Activated T-helper 2 cell treated with anti-CD3 and anti-CD28 coated beads, Interferon-gamma antibody, Interleukin-2, Interleukin-4, amounts not matched to agents 10 μg/mL and 5 μg/mL and 100 μg/mL, durations not matched to agents 14 hours and 24 hours and 36 hours (primary cell): ENCODE measurements at places on chromosomes 7 and 10.

GRCh38 chr10:79247373-79248137, 99.7 kb upstream of the PPIF start:
- DNase-seq = no peak

DNA sequence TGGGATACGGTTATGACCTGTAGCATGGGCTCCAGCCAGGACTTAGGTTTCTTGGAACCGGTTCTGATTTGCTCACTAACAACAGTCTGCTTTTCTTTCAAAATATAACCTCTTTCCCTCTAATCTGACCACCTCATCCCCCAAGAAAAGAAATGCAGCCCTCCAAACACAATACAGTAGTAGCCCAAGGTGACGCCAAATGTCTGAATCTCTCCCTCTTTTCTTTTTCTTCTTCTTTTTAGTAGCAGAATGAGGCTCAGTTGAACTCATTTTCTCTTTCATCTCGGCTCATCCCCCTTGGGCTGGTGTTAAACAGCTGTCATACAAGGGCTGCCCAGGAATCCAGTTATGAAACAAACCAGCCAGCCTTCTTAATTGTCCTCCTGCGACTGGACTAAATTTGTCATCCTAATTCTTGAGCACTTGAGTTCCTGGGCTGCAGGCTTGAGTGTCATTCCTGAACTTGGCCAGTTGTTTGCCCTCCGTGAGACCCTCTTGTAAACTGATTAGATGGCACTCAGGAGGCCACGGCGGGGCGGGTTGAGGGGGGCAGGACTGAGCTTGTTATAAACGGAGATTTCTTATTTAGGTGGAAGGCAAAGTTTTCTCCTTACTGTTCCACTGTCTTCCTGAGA, 94.8 kb downstream of the SORCS3 start:
- no peak for DNase-seq

- no peak for DNase-seq
Observed at GRCh38 chr7:156376317-156376716, 264.3 kb upstream of the RNF32 start.

DNA sequence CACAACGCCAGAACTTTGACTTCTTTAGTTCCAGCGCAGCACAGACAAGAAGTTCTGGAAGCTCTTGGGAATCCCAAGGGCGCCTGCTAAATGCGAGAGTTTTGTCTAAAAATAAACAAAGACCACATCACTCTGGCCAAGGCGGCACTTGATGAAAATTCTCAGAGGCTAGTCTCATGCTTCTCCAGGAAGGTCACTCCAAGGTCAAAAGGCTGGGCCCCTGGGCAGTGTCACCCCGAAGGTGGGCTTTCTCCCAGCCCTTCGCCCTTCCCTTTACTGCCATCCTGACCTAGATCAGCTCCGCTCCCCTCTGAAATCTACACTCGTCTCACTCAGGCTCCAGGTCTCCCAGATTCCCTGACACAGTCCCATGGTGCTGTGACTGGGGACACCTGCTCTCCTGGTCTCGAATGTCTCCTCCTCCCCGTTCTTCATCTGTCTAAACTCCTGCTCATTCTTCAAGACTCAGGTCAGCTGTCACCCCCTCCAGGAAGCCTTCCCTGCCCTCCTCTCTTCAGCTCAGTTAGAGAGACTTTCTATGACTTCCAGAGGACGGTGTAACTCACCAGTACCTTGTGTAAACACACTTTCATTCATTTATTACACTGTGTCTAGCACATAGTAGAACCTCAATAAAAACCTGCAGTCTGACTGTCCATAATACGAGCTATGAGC, 10.5 kb downstream of the FAM53B start:
- DNase-seq = no peak

DNA sequence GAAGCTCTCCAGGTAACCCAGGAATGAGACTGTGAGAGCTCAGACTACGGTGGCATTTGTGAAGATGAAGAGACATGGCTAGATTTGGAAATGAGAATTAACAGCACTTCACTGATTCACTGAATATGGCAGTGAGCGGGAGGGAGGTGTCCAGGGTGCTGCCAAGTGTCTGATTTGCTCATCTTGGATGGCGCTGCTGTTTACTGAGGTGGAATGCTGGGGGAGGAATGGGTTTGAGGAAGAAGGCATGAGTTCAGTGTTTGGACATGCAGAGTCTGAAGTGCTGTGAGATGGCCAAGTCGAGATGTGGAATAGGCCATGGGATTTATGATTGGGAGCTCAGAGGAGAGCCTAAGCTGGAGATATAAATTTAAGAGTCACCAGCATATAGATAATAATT, 437.1 kb upstream of the NPVF start:
- DNase-seq = no peak

GRCh38 chr7:131562941-131563340, 6.5 kb upstream of the PODXL start:
- DNase-seq = no peak

DNA sequence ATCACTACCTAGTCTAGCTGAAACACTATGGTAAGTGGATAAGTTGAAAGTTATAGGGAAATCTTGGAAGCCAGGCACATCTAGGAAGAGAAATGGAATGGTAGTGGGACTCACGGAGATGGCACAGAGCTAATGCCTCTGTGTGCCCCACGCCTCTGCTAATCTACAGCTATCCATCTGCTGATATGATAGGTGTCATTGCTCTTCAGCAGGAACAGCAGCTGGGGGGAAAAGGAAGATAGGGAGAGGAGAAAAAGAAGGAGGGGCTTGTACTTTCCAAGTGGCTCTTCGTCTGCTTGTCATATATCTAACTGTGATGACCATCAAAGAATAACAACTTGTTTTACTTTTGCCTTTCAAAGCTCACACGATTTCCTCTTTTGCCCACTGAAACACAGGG, 1199.1 kb upstream of the SORCS1 start:
- no peak for DNase-seq

- DNase-seq = no peak
Observed at GRCh38 chr10:104119996-104120395, 2.0 kb upstream of the SFR1 start.

DNA sequence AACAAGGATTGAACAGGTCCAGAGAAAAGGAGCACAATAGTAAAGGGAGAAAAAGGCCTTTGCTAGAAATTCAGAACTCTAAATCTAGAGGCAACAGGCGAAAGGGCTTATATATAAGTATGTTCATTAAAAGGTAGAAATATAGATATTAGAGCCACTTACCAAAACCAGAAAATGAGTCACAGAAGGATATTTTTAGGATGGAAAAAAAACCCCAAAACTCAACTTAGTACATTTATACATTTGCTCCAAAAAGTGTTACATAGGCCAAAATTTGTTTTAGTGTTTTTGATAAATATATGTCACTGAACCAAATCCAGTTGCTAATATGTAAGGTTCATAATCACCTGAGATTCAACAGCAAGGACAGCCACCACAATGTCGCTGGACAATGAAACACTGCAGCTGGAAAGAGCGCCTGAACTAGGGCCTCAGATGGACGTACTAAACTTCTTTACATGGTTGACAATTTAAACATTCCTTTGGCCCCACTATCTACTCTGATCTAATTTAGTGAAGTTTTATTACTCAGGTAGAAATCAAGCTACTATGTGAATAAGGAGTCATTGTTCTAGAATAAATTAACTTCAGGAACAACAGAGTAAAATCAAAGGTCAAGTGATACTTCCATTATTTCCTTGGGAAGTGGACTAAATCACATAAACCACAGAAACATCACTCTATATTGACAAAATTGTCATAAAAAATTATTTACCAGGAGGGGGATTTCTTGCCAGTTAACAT, 10.9 kb downstream of the FAM3C start:
- no peak for DNase-seq

GRCh38 chr7:148609045-148609725, 18.6 kb downstream of the C7orf33 start:
- no peak for DNase-seq

- no peak for DNase-seq
Observed at GRCh38 chr7:72754312-72754711, 73.7 kb downstream of the TYW1B start.

DNA sequence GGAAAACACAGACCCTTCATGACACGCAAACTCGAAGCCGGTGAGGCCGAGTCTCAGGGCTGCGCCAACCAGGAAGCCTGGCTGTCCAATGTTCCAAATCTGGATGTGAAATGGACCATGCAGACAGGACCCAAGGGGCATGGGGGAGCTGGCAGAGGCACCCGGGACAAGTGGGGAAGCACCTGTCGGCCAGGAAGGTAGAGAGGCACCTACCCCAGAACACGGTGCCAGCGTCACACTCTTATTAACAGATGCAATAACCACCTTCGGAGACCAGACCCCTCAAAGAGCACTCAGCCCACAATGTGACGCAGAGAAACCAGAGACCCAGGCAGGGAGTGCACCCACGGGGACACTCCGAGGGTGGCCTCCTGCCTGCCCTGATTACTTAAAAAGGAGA, 88.3 kb upstream of the PDGFA start:
- DNase-seq = no peak

- DNase-seq = no peak
Observed at GRCh38 chr7:115749924-115750323, 280.6 kb downstream of the TFEC start.

DNA sequence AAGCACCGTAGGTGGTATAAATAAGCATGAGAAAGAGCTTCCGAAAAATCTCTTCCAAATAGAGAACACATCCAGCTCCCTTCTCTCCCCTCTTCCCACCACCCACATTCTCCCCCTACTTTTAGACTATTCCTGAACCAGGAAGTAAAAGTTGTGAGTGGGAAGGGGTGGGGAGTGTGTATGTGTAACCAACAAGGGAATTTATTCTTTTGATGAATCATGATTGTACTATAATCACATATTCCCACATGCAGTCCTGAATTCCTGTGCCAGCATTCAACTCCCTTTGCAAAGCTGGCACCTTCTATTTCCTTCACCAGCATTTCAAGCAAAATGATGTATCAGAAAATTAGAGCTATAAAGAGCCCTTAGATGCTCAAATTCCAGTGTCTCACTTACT, 230.6 kb upstream of the CHRM2 start:
- DNase-seq = no peak

- no peak for DNase-seq
Observed at GRCh38 chr7:7612519-7612918, 28.0 kb upstream of the UMAD1 start.

GRCh38 chr10:82618007-82618406, 743.0 kb downstream of the NRG3 start:
- no peak for DNase-seq

DNA sequence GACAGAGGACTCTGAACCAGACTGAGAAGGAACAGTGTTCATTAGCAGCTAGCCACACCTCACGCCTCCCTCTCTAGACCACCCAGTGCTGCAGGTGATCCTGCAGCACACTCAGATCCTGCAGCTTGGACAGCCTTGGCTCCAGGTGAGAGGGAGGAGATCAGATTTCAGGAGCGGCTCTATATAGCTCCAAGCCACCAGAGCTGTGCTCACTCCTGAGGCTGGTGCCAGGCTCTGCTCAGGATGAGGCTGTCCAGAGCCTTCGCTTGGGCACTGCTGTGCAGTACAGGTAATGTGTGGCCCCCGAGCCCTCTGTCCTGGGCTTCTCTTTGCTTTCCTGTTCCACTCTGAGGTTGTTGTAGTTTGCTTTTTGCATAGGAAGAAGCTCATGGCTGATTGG, 42.4 kb downstream of the C10orf120 start:
- DNase-seq = no peak

GRCh38 chr7:55504093-55504859, 68.0 kb downstream of the VOPP1 start:
- DNase-seq = no peak

- no peak for DNase-seq
Observed at GRCh38 chr7:101951757-101952156, 134.3 kb downstream of the CUX1 start.

DNA sequence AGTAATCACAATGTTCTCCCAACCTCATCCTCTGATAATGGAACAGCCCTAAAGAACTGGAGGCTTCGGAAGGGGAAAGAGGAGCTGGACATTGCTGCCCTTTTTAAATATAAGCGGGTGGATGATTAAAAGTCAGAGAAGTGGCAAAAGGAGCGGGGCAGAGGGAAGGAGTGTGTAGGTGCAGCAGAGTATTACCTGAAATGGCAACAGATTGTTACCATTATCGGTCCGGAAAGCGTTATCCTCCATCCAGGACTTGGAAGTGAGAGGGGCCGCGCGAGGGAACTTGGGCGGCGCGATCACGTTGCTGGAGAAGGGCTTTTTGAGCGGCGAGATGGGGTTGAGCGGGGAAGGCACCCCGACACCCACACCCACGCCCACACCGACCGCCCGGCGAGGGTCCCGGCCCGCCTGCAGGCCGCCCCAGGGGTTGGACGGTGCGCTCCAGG, 51.7 kb downstream of the CPEB3 start:
- no peak for DNase-seq

DNA sequence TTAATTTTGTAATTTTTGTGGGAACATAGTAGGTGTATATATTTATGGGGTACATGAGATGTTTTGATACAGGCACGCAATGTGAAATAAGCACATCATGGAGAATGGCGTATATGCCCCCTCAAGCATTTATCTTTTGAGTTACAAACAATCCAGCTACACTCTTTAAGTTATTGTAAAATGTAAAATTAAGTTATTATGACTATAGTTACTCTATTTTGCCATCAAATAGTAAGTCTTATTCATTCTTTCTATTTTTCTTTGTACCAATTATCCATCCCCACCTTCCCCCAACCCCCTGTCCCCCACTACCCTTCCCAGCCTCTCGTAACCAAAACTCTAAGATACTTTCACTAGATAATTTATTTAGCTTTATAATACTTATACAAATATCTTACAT, 7.8 kb upstream of the PNPLA8 start:
- no peak for DNase-seq

DNA sequence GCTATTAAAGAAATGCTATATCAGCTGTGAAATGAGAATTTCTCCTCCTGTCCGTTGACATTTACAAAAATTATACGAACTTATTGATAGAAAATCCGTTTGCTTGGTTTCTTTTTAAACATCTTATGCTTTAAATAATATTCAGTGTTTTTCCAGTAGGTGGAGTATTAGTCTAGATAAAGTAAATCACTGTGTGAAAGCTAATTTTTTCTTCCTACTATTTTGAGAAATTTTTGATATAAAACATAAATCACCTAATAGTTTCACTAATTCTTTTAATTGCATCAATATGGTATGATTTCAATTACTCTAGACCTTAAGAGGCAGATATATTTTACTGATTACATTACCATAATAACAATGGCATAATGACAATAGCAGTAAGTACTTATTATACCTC, 335.2 kb upstream of the C7orf33 start:
- DNase-seq = no peak

DNA sequence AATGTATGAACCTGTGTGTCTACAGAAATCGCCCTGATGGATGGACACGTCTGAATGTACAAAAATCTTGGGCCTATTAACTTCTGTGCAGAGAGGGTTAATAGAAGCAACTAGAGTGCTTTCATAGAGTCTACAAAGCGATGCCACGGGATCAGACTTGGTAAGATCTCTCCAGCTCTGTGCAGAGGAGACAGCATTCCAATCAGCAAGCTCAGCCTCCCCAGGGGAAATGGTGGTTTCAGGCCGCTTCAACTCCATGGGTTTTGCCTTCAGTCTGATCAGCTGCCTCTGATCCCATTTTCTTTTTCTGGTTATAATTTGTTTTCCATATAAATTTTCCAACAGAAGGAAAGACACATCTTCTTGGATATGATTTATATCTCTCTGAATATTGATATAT, 35.1 kb upstream of the COBL start:
- no peak for DNase-seq

- no peak for DNase-seq
Observed at GRCh38 chr10:72605122-72605521, 20.8 kb downstream of the MICU1 start.
